ENCODE measurements at places on chromosomes 12 and 14.
A peak's percentile ranks its signal among the peaks of the same experiment; 100 is the strongest.

DNA sequence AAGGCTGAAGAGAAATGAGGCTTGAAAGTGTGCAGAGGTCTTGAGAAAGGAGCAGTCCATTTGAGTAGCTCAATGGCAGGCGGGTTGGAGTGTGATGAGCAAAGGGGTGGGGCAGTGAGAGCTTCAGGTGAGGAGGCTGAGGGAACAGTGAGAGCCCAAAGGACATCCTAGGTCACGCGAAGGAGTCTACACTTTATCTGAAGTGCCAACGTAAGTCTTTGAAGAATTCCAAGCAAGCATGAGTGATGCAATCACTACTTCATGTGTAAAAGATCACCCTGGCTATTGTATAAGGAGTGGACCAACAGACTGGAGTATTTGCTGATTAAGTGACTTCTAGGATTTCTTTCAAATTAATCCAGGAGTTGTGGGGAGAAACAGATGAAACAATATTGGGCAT lies 159.9 kb upstream of the HIF1A start:
- DNase-seq, result no peak

- DNase-seq, result no peak
Observed at GRCh38 chr12:25308756-25309155, 58.0 kb upstream of the KRAS start.

- no peak for DNase-seq
Observed at GRCh38 chr14:61176686-61177085, 104.5 kb downstream of the TMEM30B start.

DNA sequence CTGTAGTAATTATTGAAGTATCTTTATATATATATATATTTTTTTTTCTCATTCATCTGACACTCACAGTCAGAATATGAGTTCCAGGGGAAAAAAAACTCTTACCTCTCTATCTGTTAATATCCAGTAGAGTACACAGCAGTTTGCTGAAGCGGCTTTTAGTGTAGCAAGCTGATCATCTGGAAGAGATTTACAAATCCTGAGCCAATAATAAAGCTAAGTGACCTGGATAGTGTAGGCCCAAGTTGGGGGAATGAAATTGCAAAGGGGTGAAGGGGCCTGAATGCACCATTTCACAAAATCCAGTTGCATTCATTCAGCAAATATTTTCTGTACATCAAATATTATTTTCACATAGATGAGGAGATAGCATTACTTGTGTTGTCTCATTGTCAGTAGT lies 234.6 kb upstream of the FLRT2 start:
- no peak for DNase-seq

DNA sequence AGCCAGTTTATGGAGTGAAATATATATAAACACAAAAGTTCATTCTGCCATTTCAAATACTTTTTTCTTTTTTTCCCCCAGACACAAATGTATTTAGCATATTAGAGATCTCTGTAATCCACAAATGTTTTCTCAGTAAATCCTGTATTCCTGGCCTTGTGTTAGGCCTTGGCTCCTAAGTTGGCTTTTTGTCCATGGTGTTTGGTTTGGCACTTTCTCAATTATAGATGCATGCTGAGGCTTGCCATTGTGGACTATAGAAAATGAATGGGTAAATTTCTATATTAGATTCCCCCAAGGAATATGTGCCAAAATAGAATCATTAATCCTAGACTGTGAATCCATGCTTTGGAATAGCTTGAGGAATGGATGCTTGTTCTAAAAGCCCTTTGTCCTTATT lies 17.0 kb downstream of the RIC8B start:
- no peak for DNase-seq

DNA sequence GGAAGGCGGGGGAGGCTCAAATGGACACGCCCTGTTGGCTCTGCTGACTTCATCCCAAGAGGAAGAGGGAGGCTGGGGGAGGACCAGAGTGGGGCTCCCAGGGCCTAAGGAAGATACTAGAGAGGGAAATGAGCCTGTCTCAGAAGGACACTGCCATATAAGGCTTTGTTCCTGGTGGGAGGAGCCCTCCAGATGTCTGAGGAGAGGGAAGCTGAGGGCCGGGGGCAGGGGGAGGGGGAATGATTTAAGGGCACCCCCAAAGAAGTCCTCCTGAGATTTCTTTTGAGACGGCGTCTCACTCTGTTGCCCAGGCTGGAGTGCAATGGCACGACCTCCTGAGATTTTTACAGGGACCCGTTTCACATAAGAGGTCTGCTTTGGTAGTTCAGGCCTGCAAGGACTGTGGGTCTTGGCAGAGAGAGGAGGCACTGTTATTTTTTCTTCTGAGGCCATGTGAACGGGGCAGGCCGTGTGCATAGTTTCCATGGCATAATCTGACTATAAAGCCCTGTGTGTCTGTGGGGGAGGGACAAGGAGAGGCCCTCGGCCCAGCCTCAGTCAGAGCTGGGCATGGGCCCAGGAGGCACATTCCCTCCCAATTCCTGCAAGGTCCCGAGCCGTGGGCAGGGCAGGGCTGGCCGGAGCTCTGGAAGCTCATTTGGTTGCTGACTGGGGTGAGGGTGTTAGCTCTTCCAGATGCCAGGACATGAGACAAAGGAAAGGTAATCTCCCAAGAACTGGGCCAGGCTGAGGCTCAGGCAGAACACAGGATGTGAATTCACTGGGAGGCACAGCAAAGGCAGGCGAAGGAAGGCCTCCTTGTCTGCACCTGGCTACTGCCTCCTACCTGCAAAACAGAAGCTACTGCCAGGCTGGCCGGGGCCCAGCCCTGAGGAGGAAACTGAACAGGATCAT lies 22.2 kb upstream of the PLEKHG3 start:
- DNase-seq, result peak; percentile 30

DNA sequence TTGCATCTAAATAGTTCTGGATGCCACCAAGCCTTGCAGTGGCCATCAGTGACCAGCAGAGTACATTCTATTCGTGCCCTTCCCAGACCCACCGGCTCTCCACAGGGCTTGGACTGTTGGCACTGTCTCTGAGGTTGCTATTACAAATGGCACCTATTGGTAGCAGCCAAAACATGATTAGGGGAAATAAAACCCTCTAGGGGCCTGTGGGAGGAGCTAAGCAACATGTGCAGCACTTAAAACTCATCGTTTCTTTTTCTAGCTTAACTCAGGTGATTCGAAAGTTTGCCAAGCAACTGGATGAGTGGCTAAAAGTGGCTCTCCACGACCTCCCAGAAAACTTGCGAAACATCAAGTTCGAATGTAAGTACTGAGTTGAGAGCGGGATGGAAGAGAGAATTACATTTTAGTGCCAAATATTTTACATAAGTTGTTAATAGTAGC lies 65.4 kb upstream of the RIC8B start:
- no peak for DNase-seq

DNA sequence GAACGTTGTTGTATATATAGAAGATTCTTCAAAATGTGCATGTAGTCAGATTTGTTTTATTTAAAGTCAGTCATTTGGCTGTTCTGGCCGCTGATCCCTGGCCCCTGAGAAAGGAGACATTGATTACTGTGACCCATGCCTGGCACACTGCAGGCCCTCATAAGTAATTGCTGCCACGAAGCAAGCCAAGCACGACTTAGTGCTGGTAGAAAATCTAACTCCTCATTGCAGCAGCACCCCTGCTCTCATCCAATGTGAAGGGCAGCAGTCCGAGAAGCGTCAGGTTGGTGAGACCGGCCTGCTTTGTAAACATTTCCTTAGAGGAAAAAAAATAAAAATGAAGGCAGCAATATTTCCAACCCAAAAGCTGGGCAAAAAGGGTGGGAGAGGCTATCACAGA lies 22.8 kb upstream of the TMTC2 start:
- no peak for DNase-seq
